Activated T-helper 9 cell treated with anti-CD3 and anti-CD28 coated beads, Interleukin-2, amount 50 U/mL, for 16 hours (primary cell): ENCODE measurements at places on chromosomes 7 and 10.

GRCh38 chr7:2224491-2224928 lies 8.2 kb downstream of the MAD1L1 start:
- no peak for DNase-seq

- DNase-seq: no peak
Measured at GRCh38 chr10:30784897-30785605, 155.5 kb upstream of the LYZL2 start.

GRCh38 chr7:158317238-158318205 lies 270.1 kb downstream of the PTPRN2 start:
- DNase-seq: no peak

DNA sequence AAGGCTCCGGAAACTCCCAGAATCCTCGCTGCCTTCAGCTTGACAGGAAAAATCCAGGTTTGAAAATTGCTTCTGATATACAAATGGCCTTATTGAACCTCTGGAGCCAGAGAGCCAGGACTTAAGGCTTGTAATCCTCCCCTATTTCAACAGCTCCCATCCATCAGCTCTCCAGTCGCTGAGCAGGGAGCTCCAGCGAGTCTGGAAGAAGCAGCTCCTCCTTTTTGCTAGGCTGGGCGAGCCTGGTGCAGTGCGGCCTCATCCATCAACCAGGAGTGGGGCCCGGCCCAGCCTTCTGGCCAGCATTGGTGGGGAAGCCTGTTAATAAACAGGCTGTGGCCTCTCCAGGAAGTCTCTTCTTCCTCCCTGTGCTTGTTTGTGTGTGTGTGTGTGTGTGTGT lies 424.4 kb downstream of the TCERG1L start:
- DNase-seq: no peak

DNA sequence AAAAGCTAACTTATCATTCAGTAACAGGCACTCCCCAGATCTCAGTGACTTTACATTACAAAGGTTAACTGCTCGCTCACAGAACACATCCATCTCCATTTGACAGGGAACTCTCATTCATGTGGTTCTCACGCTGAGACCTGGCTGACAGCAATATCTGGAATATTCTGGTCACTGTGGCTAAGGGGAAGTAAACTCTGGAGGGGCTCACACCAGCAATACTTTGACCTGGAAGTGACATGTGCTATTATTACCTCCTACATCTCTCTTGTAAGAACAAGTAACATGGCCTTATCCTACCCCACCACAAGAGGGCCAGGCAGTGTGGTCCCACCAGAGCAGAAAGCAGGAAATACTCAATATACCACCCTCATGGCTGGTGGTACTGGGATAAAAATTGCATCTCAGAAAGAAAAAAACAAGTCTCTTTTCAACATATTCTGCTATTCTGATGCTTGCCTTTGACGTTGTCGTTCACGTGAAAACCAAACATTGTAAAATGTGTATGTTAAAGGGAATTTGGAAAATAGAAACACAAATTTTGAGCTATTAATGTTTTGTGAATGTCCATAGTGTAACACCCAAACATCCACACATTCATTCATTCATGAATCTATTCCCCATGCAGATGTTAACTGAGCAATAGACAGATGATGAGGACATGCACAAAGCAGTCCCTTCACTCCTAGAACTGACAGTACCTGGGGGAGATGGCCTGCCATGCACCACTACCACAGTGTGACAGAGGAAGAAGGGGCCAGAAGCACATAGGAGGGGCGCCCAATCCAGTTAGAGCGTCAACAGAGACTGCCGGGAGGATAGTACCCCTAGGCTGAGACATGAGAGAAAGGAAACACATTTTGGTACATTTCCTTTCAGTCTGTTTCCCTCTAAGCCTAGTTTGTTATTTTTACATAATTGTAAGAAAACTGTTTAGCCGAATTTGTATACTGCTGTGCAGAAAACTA lies 166.0 kb upstream of the SP4 start:
- peak; percentile 2 for DNase-seq

DNA sequence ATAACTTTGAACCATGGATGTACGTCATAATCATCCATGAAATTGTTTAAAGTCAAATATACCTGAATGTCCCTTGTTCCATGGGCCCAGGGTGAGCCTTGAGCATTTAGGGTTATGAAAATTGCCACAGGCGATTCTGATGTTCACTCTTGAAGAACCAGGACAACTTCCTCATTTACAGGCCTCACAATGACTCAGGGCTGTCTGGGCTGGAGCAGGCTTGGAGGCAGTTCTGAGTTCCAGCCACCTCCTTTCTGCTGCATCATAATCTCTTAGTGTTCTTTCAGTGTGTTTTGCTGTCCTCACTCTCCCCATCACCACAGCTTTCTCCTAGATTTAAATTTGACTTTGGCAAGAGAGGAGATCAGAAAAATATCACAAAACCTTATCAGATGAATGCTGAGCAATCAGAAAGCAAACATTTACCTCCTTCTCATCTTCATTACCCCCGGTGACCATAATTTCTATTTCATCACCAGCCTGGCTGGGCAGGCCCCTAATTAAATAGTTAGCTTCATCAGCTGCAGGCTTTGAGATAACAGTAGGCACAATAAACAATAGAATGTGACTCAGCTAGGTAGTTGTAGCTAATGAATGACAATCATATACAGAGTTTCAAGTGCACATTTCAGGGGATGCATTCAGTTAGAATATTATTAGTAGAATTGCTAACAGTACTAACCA lies 571.0 kb downstream of the SH2D4B start:
- DNase-seq: no peak
